CD4-positive, alpha-beta T cell treated with Interferon alpha-2 for 1 hour (primary cell): ENCODE measurements at places on chromosomes 4 and X.

- DNase-seq, result no peak
These were observed 140.3 kb downstream of the SH3KBP1 start for GRCh38 chrX:19746919-19747651.

DNA sequence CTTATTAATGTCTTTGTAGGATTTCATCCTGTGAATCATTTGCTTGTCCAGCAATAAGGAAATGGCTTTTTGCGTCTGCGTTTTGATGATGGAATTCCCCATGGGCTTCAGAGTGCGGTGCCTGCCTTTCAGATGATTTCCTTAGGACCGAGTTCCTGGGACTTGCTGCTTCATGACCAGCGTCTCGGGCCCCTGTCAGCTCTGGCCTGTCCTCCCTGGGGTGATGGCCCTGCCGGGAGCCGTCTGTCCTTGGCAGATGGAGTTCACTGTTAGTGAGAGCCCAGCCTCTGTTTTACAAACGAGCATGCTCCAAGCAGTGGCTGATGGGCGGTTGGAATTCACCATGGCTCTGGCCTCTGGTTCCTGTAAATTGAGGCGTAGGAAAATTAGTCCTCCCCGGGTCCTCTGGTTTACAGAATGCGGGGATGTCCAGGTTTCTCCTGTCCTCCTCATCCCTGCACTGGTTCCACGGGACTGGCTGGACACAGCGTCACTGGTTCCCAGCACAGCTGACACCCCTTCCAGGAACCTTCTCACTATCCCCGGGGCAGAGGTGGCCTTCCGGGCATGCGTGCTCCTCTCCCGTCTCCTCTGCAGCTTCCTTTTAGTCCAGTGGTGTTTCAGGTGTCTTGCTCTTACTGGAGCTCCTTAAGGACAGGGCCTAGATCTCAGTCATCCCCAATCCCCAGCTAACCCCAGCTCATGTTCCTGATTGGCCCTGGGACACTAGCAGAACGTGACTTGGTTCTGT is 34.9 kb downstream of the TBC1D14 start:
- no peak for DNase-seq

GRCh38 chr4:41215969-41216293 is 1.6 kb upstream of the APBB2 start:
- DNase-seq, result no peak

- DNase-seq, result no peak
These were observed 213.5 kb upstream of the TAPT1 start for GRCh38 chr4:16439768-16440167.

GRCh38 chr4:71133491-71133890 is 140.0 kb downstream of the DCK start:
- no peak for DNase-seq
